ENCODE measurements at places on chromosomes 5 and 9.

GRCh38 chr5:54854883-54855581 is 130.4 kb downstream of the ESM1 start:
- DNase-seq = no peak
- no peak overlapping the region for H3K4me3 ChIP-seq
- H3K27me3 ChIP-seq = peaks cover 9% of the 10 kb centered on the region
- H3K27ac ChIP-seq = no peak overlapping the region
- H3K4me1 ChIP-seq = no peaks in the 10 kb centered on the region

DNA sequence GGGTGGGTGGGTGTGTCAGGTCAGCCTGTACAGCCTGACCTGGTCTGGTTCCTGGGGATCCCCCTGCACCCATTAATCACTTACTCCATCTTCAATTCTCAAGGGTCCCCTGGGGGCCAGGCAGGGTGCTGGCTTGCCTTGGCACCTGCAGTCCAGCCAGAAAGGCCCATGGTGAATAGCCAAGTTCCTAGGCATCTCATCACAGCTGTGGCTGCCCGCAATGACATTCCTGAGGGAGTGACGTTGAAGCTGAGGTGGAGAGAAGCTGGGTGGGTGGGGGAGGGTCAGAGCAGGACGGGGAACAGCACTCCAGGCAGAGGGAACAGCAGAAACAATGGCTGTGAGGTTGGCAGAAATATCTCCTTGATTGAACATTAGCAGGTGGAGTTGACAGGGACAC is 10.6 kb downstream of the HMCN2 start:
- no peak overlapping the region for H3K27ac ChIP-seq
- H3K4me3 ChIP-seq = no peak overlapping the region
- H3K36me3 ChIP-seq = peaks cover 1% of the 10 kb centered on the region
- no peaks in the 10 kb centered on the region for H3K4me1 ChIP-seq
- no peak for DNase-seq

DNA sequence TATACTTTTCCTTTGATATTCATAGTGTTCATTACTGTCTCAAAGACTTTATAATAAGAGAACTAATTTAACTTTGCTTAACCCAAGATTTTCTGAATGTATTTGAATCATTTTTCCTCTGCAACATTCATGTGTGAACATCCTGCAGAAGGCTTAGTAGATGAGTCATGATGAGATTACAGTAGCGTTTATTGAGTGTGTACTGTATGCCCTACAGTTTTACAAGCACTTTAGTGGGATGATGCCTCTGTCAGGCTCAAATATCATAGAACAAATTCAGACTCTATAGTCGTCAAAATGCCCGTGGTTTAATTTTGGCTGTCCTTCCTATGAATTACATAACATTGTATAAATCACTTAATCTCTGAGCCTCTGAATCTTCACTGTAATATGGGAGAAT is 41.2 kb downstream of the FYB1 start:
- no peak overlapping the region for H3K4me3 ChIP-seq
- no peak for DNase-seq
- no peaks in the 10 kb centered on the region for H3K27me3 ChIP-seq
- peak overlapping the region; percentile 21 for H3K27ac ChIP-seq
- H3K36me3 ChIP-seq = peaks cover 3% of the 10 kb centered on the region

- no peak for DNase-seq
- no peaks in the 10 kb centered on the region for H3K4me1 ChIP-seq
- H3K4me3 ChIP-seq = no peak overlapping the region
- H3K27me3 ChIP-seq = peaks cover 2% of the 10 kb centered on the region
- no peaks in the 10 kb centered on the region for H3K36me3 ChIP-seq
These were observed 453.1 kb upstream of the RGMB start for GRCh38 chr5:98320343-98320742.

DNA sequence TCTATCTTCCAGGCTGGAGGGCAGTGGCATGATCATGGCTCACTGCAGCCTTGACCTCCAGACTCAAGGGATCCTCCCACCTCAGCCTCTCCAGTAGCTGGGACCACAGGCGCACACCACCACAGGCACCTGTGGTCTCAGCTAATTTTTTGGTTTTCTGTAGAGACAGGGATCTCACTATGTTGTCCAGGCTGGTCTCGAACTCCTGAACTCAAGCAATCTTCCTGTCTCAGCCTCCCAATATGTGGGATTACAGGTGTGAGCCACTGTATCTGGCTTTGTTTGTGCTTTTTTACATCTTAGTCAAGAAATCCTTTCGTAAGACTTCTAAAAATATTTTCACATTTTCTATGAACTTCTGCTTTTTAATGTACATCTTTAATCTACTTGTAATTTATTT is 116.9 kb downstream of the DENND1A start:
- no peaks in the 10 kb centered on the region for H3K27me3 ChIP-seq
- no peak overlapping the region for H3K4me3 ChIP-seq
- H3K36me3 ChIP-seq = no peaks in the 10 kb centered on the region
- no peak for DNase-seq
- no peak overlapping the region for H3K27ac ChIP-seq
- H3K4me1 ChIP-seq = no peaks in the 10 kb centered on the region

- H3K4me1 ChIP-seq = no peaks in the 10 kb centered on the region
- H3K36me3 ChIP-seq = no peaks in the 10 kb centered on the region
- no peaks in the 10 kb centered on the region for H3K27me3 ChIP-seq
- no peak for DNase-seq
- H3K27ac ChIP-seq = no peak overlapping the region
These were observed 592.0 kb downstream of the BNC2 start for GRCh38 chr9:16278326-16278999.

- peaks cover 15% of the 10 kb centered on the region for H3K27me3 ChIP-seq
- H3K27ac ChIP-seq = no peak overlapping the region
- DNase-seq = no peak
These were observed 61.6 kb upstream of the SPRY4 start for GRCh38 chr5:142386137-142387023.
